NCI-H1105 treated with DMSO at 0.1 percent for 48 hours (cell line): ENCODE measurements at places on chromosomes 5 and 9.

DNA sequence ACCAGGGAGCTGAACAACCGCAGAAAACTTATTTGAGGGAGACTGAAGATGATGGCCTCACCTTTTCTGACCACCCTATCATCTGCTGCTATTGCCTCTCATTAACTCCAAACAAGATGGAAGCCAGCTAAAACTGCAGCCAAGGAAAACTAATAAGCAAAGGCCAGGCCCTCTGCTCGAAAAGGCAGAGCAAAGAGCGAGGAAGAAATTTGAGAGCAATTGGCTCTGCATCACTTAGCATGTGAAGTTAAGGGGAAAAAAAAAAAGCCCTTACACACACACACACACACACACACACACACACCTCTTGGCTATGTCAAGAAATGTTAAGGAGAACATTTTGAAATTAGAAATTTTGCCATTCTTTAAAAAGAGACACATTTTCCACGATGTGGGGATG, 228.1 kb upstream of the CYLC2 start:
- DNase-seq, result no peak

- DNase-seq, result no peak
These were observed 2.4 kb downstream of the NOL6 start for GRCh38 chr9:33471361-33471760.

- no peak for DNase-seq
These were observed 50.9 kb upstream of the PPP1R2B start for GRCh38 chr5:156799171-156799570.

- DNase-seq, result no peak
These were observed 280.5 kb upstream of the IRX4 start for GRCh38 chr5:2163060-2163856.

DNA sequence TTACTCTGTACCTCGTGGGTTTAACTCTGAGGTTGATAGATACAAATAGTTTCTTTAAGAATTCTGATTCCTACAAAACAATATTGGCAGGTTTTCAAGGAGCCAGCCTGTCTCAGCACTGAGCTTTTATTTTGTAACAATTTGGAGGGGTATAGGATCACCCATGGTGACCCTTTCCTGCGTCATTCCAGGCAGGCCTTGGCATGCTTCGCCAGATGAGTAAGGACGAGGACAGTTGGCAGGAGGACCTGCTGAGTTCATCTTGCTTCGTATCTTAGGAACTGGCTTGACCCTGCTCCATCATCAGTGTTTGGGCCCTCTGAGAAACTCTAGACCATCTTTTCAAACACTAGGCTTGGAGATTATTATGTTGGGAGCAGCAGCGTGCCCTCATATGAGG, 17.9 kb downstream of the ZNF462 start:
- no peak for DNase-seq

- peak; percentile 16 for DNase-seq
These were observed 138.6 kb upstream of the RAD23B start for GRCh38 chr9:107144475-107144874.

- DNase-seq, result no peak
These were observed 297.3 kb upstream of the RIOK2 start for GRCh38 chr5:97480313-97480712.

DNA sequence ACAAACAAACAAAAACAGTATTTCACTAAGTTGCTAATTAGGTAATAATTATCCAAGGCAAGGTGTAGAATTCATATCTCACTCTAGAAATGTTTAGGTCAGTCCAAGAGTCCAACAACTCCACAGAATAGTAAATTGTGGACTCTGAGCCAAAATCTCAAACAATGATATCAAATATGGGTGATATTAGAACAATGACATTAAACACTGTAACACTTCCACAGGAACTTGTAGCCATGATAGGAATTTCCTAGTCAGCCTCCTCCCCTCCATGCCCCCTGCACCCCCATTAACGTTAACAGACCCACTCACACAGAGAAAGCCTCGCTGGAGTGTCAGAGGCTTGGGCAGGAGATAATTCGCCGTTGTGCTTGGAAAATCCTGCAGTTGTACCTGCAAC, 305.0 kb upstream of the PIK3R1 start:
- no peak for DNase-seq

DNA sequence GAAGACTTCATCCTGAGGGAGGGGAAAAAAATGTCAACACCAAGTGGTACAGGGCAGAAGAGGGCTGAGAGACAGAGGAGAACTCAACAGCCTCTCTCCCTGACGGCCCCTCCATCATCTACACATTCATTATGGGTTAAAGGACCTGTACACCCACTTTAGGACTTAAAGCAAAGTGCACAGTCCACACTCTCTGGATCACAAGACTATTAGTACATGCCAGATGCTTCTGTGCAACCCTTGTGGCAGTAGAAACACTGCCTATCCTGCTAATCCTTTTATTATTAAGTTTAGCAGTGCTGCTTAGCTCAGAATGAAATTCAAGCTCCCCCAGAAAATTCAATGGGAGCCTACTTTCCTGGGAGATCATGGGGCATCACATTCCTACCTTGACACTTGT, 1.9 kb downstream of the FRMD3 start:
- DNase-seq, result no peak

DNA sequence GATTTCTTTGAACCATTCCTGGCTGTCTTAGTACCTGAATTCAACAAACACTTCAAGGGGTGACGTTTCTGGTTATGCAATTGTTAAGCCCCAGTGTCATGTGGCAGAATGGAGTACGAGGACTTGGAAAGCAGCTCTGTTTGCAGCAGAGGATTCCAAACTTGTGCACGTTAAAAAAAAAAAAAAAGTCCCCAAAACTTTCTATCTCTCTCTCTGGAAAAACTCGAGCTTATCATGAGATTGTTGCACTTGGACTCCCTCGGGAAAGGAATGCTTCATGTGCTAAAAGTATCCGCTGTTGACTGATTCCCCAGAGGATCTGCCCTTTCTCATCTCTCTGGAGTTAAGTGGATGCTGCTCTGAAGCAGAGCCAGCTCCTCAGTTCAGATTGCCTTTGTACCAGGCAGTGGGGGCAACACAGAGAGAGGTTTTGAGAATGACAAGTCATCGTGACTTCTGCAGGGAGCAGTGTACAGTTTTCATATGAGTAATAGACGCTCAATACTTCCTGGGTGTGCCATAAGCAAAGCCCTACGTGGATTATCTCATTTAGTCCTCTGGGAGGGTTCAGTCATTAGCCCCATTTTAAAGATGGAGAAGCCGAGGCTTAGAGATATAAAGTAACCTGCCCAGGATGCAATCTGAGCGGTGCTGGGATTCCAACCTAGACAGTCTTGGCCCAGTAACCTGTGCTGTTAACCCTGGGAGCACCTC, 28.1 kb downstream of the TMOD1 start:
- DNase-seq, result no peak

GRCh38 chr5:63822614-63823013, 139.6 kb downstream of the HTR1A start:
- no peak for DNase-seq

DNA sequence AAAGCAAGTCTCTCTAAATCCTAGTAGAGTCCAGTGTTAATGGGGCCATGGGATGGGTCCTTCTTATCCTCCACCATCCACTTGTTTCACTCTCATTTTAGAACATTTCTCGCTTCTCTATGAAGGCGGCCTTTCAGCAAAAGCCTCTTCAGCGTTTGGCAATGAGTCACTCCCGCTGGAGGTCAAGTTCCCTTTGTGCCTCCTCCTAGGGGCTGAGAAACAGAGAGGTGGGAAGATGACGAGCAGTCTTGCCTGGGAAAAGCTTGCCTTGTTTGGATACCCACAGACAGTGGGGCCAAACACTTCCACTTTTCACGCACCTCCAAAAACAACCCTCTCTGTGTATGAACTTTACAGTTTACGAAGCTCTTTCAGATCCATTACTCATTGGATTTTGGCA, 168.8 kb downstream of the GABBR2 start:
- DNase-seq, result no peak

DNA sequence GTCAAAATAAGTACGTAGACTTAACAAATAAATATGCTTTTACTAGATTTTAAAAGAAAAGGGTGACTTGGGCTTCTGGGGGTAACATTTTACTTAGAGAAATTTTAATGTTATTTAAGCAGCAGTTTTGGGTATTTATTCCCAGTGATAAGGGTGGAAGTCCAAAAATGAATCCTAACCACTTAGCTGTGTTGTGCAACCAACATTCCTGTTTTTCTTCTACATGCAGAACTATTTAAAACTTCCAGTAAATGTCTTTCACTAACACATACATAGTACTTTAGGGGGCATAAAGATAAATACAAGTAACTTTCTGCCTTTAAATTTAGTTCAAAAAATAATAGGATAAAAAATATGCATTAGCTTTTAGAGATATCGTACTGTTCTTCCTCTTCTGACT, 436.7 kb downstream of the CTNND2 start:
- DNase-seq, result no peak

DNA sequence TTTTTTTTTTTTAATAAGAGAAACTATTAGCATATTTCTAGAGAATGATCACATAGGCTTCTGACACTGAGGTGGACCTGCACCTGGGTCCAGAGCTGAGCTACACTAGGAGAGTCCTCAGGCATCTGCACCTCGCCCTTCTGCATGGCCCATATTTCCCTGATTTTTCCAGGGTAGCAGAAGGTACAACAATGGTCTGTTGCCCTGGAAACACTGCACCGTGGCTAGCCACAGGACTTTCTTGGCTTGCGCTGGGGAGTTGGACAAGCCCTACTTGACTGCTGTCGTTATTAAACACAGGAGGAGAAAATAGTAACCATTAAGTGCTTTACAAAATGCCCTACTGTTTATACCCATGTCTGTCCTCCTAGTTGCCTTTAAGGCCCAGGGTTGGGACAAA, 615.7 kb upstream of the MEF2C start:
- DNase-seq, result no peak

DNA sequence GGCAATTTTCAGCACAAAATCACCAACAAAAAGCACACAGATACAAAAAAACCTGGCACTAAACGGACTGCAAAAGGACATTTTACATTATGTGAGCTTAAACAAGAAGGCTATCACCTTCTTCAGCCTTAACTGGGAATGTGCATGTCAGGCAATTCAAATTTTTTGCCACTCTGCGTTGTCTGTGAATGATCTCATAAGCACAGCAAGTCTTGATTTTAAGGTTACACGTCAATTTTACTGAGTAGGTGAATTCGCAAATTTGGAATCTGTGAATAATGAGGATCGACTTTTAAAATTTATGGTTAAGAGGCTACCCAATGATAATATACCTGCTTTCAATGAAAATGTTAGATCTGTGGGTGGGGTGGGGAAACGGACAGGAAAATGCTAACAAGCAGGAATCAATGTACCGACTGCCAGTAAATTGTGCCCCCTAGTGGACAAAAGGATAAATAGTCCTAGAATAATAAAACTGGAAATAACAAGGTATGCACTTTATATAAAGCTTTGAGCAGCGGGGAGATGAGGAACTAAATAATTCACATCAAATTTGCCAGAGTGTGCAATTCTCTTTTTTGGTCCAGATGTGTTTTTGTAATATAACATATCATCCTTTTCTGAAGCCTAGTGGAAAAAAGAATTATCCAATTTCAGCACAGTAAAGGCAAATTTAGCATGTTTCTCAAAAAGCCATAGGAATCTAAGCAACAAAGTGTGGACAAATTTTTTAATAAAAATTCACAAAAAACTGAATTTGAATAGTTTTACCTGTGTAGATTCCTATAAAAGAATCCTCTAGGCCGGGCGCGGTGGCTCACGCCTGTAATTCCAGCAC, 20.5 kb downstream of the EQTN start:
- DNase-seq, result peak; percentile 76

DNA sequence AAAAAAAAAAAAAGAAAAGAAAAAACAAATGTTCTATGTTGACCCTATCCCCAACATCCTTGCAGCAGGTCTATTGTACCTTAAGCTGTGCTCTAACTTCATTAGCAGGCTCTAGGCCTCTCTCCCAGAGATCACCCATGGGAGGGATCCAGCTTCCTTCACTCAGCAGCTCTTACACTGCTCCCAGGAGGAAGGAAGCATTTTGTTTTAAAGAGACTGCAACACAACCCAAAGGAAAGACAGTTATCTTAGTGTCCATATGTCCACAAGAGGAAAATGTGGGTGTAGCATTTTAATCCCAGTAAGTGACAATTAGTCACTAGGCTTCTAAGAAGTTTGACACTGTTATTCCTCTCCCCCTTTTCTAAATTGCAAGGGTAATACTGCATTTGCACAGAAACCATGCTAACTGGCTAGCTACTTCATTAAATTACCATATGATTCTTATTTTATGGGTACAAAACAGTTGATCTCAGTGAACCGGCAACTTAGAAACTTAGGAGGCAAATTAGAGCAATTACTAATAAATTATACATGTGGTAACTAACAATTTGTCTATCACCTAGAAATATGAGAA, 58.8 kb downstream of the MARCHF3 start:
- DNase-seq, result no peak

- DNase-seq, result no peak
These were observed 82.3 kb upstream of the AGXT2 start for GRCh38 chr5:35129921-35130485.

GRCh38 chr5:54722846-54723433, 205.4 kb downstream of the SNX18 start:
- DNase-seq, result no peak

- no peak for DNase-seq
These were observed 29.8 kb downstream of the ADAMTS2 start for GRCh38 chr5:179315356-179315890.

- no peak for DNase-seq
These were observed 12.9 kb downstream of the NFIB start for GRCh38 chr9:14301006-14301405.

DNA sequence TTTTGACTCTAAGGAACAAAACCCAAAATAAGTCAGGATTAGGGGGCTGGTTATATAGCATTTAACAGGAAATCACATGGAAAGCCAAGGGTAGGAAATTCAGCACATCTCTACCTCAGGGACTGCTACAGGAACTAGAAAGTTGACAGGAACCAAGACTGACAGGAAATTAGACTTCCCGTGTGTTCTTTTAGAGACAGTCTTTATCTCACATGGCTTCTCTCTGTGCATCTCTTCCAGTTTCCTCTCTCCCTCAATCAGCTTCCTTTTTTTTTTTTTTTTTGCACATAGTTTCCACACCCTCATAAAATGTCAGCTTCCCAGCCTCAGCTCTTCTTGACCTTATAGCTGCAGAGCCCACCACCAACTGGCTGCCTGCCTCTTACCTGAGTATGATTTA, 4.8 kb downstream of the RECK start:
- DNase-seq, result no peak

DNA sequence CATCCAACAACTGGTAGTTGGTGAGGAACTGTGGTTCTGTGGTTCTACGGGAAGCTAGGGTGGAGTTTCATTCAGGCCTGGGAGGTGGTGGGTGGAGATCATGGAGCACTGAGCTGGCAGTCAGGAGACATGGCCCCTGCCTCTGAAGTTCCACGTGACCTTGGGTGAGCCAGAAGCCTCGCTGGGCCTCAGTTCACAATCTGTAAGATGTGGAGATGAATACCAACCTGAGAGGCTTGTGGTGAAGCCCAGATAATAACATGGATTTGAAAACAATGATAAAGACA, 177.9 kb downstream of the MACROH2A1 start:
- no peak for DNase-seq

DNA sequence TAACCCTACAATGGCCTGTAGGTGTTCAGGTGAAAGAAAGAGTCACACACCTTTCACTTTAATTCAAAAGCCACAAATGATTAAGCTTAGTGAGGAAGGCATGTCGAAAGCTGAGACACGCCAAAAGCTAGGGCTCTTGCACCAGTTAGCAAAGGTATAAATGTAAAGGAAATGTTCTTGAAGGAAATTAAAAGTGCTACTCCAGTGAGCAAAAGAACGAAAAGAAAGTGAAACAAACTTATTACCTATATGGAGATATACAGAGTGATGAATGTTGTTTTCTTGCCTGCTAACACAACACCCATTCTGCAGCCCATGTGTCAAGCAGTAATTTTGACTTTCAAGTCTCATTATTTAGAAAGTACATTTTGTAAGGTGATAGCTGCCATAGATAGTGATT, 254.2 kb upstream of the SLC24A2 start:
- DNase-seq, result no peak
